Tongue (tissue), 3 donors: ENCODE measurements at places on chromosomes 2 and 18.

DNA sequence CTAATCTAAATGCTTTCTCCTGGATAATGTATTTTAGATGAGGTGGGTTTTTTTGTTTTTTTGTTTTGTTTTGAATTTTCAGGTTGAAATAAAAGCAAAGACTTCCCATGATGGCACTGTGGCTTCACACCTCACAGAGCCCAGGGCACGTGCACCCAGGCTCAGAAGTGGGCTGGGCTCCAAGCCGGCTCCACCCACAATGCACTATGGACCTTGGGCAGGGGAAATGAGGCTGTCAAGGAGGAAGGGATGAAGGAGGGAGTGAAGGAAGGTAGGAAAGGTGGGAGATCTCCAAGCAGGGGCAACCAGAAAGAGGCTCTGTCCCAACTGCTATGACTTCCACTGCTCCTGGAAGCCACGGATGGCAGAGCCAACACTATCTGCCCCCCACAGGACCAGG lies 60.4 kb downstream of the BIN1 start:
- DNase-seq: no peak

- no peak for DNase-seq
These were observed 34.1 kb downstream of the NOL10 start for GRCh38 chr2:10655499-10656225.

- no peak for DNase-seq
These were observed 34.3 kb downstream of the LCLAT1 start for GRCh38 chr2:30481323-30481800.

- no peak for DNase-seq
These were observed 90.1 kb upstream of the SERTAD2 start for GRCh38 chr2:64743739-64744330.

- DNase-seq: no peak
These were observed 58.1 kb downstream of the INPP4A start for GRCh38 chr2:98502556-98503335.
